Activated CD4-positive, alpha-beta memory T cell treated with anti-CD3 and anti-CD28 coated beads for 36 hours (primary cell): ENCODE measurements at places on chromosomes 6 and 20.

DNA sequence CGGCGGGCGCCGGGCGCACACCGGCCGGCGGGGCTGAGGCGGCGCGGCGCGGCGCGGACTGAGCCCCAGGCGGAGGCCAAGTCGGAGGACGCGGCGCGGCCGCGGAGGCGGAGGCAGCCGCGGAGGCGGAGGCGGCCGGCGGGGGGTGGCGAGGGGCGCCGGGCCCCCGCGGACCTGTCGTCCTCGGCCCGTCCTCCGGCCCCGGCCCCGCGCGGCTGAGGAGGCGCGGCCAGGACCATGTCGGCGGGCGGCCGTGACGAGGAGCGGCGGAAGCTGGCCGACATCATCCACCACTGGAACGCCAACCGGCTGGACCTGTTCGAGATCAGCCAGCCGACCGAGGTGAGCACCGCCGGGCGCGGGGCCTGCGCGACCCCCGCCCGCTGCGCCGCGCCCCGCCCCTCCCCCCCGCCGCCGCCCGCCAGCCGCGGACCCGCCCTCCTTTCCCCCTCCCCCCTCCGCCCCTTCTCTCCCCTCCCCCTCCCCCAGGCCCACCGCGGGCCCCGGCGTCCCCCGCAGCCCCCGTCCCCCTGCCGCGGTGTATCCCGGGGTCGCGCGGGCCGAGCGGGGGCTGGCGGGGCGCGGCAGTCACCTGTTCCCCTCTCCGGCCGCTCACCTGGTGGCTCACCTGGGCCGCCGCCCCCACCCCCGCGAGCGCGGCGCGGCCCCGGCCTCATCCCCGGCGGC, at the start of gene AFDN:
TSS of gene AFDN (plus strand) at position 16 of the 687 bp plus-strand sequence. CDS start at position 238, 222 bp downstream.
- DNase-seq = peak; percentile 25

DNA sequence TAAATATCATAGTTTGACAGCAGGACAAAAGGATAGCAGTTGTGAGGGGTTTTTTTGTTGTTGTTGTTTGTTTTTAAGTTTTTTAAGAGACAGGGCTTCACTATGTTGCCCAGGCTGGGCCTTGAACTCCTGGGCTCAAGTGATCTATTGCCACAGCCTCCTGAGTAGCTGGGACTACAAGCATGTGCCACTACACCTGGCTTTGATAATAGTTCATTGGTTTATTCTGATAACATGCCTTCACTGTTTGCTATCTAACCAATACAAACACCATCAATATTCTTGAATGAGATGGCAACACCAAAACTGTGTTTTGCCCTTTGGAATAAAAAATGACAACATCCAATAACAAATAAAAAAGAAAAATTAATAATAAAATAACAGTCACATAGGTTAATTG, 41.2 kb downstream of the FAM184A start:
- DNase-seq = no peak

GRCh38 chr6:77463308-77463860, at the start of gene HTR1B:
TSS of gene HTR1B (minus strand) at chr6:77463491. CDS start at chr6:77463403, 88 bp downstream.
- DNase-seq = no peak

GRCh38 chr6:116564921-116565872, 6.1 kb upstream of the RWDD1 start:
- peak; percentile 20 for DNase-seq

GRCh38 chr20:48456366-48457192, 371.2 kb downstream of the PREX1 start:
- no peak for DNase-seq

GRCh38 chr6:54010340-54011276, 100.6 kb upstream of the MLIP start:
- DNase-seq = no peak

GRCh38 chr6:170003027-170003426, 251.6 kb downstream of the ERMARD start:
- DNase-seq = no peak

DNA sequence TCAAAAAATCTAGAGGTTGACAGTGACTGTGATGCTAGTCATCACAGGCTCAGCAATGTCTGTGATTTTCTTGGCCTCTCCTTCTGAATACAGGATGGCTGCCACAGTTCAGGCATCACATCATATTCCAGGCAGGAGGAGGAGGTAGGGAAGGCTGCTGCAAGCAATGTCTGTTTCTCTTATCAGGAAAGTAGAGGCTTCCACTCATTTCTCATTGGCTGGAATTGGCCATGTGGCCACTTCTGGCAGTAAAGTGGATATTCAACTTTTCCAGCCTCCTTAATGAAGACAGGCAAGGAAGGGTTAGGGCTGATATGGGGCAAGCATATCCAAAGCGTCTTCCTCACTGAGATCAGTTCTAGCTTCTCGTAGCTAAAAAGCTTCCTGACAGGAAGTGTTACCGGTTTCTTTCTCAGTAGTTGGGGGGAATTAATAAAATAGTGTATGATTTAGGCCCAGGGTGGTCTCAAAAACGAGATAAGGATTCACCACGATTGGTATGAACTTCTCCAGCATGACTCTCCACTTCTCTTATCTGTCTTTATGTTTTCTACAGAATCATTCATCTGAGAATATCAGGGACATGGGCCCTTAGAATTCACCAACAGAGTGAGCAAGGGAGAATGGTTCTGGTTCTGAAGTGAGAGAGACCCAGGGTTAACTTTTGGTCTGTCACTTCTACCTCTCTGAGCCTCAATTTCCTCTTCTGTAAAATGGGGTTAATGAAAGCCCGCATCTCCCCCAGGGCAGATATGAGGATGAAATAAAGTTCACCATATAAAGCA, 32.7 kb upstream of the PSMF1 start:
- DNase-seq = no peak

DNA sequence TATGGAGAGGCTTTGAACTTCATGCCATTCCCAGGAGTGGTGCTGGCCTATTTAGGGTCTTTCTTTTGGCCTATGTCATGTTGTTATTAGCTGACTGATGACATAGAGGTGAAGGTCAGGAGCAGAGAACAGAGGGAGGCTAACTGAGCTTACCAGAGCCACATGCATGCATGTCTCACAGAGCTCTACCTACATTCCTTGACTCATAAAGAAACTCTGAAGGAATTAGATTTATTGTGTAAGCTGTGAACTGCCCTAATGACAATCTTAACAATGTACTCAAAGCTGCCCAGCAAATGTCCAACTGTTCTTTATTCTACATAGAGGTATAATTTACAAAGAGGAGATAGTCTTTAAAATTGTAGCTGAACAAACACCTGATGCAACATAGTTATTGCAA, 192.7 kb upstream of the CNR1 start:
- no peak for DNase-seq

GRCh38 chr6:30530014-30530413, 26.3 kb downstream of the GNL1 start:
- DNase-seq = no peak
